ENCODE measurements at places on chromosomes 13 and 19.

GRCh38 chr19:36638862-36639510 lies 27.7 kb downstream of the ZNF461 start:
- DNase-seq: no peak

GRCh38 chr19:19115954-19116353 lies 22.3 kb downstream of the TMEM161A start:
- DNase-seq: no peak

DNA sequence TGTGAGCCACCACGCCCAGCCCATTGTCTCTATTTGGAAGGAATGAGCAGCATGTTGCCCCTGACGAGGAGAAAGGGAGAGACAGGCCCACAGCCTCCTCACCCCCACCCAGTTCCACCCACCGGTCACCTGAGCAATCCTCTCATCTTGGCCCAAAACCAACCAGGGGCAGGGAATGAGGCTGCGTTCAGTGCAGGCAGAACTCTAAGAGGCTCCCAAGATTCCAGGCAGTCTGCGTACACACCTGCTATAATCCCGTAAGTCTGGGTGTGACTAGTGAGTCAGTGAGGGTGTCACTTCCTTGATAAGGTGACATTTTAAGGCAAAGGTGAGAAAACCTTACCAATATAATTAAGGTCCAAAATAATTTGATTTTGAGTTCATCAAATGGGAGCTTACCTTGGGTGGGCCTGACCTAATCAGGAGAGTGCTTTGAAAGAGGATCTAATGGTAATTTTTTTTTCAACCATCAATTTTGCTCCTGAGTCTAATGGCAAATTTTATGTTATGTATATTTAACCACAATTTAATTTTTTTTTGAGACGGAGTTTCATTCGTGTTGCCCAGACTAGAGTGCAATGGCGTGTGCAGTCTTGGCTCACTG lies 26.9 kb upstream of the KLF2 start:
- no peak for DNase-seq

GRCh38 chr13:94298346-94298745 lies 181.1 kb downstream of the DCT start:
- DNase-seq: no peak

GRCh38 chr19:52687684-52688083 lies 47.2 kb downstream of the ZNF611 start:
- no peak for DNase-seq

DNA sequence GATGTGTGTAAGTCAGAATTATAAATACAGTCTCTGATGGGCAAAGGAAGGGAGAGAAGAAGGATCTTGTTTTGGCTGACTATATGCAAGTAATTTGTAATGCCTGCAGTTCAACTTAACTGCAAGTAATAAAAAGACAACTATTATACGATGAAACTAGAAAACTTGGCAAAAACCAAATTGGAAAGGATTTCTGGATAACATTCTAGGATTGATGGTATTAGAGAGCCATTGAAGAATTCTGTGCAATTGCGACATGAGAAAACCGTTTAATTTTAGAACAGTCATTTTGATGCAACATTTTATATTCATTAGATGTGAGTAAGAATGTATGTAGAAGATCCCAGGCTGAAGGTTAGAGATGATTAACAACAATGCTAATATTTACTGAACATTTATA lies 1334.1 kb downstream of the EFNB2 start:
- no peak for DNase-seq

- DNase-seq: peak; percentile 71
Observed at GRCh38 chr13:21243045-21243897, 66.8 kb downstream of the MRPL57 start.

DNA sequence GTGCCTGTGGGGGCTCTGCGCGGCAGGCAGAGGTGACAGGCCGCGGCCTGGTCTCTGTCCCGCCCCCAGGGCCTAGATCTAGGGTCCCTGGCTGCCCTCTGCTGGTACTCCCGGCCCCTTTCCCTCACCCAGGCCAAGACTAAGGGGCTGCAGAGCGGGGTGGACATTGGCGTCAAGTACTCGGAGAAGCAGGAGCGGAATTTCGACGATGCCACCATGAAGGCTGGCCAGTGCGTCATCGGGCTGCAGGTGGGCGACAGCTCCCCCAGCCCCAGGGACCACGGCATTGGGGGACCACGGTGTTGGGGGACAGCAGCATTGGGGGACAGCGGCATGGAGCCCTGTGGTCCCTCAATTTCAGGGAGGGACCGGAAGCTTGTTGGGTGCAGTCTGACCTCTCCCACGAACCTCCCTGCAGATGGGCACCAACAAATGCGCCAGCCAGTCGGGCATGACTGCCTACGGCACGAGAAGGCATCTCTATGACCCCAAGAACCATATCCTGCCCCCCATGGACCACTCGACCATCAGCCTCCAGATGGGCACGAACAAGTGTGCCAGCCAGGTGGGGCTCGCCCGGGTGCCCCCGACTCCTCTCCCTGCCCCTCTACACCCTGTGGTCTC lies 3.8 kb upstream of the ABCA7 start:
- DNase-seq: no peak

GRCh38 chr13:107395927-107396662 lies 819.2 kb downstream of the LIG4 start:
- no peak for DNase-seq

GRCh38 chr13:37641391-37641790 lies 42.8 kb upstream of the POSTN start:
- no peak for DNase-seq

- DNase-seq: peak; percentile 75
Observed at GRCh38 chr13:28623782-28624706, 34.9 kb upstream of the POMP start.

DNA sequence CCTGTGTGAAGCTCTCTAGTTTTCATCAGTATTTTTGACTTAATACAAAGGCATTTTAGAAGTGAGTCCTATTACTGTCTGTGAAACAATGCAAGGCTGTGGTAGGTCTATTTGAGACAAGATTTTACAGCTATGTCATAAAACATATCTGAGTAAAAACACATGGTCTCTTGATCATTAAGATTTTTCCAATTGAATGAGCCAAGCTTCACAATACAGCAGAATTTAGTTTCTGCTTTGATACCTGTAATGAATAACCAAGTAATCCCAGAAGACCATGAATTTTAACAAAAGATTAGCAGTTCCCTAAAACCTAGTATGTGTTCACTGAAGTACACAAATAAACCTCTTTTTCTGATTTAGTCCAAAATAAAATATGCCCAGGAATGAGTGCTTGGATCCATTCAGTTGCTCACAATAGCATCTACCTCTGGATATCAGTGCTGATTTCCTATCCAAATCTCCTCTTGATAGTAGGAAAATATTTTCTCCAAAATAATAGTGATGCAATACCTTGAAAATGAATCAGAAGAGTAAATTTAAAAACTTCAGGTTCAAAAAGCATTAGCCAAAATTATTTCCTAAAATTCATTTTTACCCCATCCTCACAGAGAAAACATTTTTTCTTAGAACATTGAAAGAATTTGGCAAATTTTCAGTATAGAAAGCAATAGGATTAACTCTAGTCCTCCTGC lies 533.5 kb upstream of the SGCG start:
- DNase-seq: no peak

GRCh38 chr19:49333418-49333805 lies 1.8 kb upstream of the CD37 start:
- DNase-seq: no peak

DNA sequence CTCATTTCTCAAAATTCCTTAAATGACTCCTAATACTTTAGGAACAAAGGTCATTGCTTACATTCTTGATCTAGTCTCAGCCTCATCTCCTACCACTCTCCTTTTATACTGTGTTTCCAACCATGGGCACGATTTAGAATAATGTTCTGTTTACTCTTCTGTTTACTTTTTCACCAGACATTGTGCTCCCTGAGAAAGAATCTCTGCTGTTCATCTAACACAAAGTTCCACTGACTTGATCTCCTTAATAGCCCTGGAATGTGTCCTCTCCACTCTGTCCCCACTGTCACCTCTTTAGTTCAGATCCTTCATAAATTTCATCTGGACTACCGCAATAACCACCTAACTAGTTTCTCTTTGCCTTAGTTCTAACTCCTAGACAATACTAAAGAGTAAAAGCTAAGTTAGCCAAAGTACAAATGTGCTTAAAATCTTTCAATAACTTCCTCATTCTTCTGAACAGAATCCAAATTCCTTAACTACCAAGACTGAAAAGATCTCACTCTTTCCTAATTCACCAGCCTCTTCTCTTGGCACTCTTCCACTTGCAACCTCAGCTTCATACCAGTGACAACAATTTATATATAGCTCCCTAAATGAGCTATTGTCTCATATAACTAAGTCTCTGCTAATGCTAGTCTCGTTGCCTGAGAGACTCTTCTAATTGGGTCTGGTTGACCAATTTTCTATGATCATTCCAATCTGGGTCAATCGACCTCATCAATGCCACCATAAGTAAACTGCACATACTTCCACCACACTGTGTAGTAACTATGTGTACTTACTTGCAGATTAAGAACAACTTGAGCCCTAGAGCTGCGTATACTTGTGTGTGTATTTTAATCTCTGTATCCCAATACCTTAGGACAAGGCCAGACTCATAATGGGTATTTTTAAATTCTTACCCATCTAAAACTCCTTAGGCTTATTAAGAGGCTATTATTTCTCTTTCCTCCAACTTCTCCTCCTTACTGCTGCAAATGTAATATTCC lies 179.9 kb downstream of the VWA8 start:
- peak; percentile 2 for DNase-seq

DNA sequence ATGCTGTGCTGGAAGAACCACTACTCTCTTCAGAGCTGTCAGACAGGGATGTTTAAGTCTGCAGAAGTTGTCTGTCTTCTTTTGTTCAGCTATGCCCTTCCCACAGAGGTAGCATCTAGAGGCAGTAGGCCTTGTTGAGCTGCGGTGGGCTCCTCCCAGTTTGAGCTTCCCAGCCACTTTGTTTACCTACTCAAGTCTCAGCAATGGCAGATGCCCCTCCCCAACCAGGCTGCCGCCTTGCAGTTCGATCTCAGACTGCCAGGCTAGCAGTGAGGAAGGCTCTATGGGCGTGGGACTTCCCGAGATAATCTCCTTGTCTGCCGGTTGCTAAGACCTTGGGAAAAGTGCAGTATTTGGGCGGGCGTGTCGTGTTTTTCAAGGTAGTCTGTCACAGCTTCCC lies 42.1 kb upstream of the UQCRFS1 start:
- DNase-seq: no peak

All from thyroid gland (tissue), 4 donors.